CD4-positive, alpha-beta T cell treated with Interferon alpha-2 for 1 hour (primary cell): ENCODE measurements at places on chromosomes 2 and 18.

DNA sequence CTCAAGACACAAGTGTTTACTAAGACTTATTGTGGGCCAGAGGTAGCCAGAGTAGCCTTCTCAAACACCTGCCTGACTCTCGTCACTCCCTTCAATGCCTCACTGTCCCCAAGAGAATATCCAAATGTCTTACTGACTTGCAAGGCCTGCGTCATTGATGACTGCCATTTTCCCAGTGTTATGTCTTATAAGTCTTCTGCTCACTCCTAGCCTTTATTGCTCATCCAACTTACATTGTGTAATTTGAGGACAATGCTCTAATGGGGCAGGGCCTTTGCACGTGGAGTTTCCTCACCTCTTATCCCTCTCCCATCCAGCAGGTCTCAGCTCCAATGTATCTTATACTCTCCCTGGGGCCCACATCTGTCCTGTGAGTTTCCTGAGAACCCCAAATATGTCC is 10.1 kb upstream of the CD226 start:
- DNase-seq, result no peak

DNA sequence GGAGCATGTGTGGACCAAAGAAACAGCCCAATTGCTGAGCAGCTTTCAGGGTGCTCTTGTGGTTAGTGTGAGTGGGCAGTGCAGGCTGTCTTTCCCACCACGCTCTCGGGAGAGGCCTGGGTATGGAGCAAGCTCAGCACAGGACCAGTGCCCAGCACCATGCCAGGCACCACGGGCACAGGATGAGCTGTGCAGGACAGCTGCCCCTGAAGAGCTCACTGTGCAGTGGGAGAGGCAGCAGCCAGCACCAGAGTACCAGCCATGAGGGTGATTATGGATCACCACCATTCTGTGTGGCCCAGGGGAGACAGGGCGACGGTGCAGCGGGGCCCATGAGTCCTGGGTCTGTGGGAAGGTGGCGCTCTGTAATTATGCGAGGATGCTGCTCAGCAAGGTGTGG is 29.7 kb upstream of the FAHD2A start:
- no peak for DNase-seq

- no peak for DNase-seq
Measured at GRCh38 chr2:223797811-223798721, 39.3 kb downstream of the AP1S3 start.

GRCh38 chr2:71313016-71313766 is 18.4 kb upstream of the ZNF638 start:
- DNase-seq, result no peak

GRCh38 chr2:234858145-234858544 is 93.7 kb upstream of the SH3BP4 start:
- DNase-seq, result no peak

DNA sequence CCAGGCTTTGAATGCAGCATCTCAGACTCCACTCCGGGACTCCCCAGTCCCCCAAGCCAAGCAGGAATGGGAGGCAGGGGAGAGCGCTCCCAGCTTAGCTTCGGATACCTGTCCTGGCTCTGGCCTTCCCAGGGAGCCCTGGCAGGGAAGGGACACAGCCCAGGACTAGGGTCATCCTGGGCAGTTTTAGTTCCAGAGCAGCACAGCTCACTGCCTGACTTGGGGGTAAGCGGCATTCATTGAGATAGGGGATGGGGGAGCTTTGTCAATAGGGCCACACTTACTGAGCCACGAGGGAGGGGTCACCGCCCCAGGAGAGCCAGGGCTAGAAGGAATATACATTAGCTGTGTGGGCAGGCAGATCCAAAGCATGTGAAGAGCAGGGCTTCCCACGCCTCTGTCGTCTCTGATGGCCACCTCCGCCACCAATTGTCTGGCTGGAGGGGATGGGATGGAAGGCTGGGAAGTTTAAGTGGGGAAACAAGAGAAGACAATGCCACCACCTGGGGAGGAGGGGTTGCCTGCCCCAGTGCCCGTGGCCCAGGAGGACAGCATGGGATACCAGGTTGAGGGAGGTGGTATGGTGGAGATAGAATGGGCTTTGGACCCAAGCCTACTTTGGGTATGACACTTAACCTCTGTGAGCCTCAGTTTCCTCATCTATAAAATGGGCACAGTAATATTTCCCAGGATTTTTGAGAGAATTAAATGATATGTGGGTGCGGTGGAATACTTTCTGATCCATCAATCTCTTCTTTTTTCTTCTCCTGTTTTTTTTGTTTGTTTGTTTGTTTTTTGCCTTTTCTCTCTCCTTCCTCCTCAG is 40.2 kb downstream of the SCTR start:
- no peak for DNase-seq

- no peak for DNase-seq
Measured at GRCh38 chr2:75224636-75225094, 25.3 kb upstream of the TACR1 start.

GRCh38 chr2:8643996-8644356 is 37.9 kb upstream of the ID2 start:
- no peak for DNase-seq
